ENCODE measurements at places on chromosomes 7 and 10. TPM values are rescaled to one million over a fixed set of nuclear protein-coding genes. Genes with fewer than 3 reads are reported as not detected.

Gene TNKS2
- total RNA-seq, result 45.8 TPM

Gene CDHR3
- total RNA-seq, result 0.34 TPM

Gene CBLL1
- total RNA-seq, result 49.9 TPM

Gene MYO3A
- total RNA-seq, result 1.4 TPM

Gene CDH23
- 0.37 TPM for total RNA-seq

Gene GSTO2
- total RNA-seq, result 0.89 TPM

GRCh38 chr10:114881417-114881816, 56.6 kb upstream of the TRUB1 start:
- no peak for DNase-seq

DNA sequence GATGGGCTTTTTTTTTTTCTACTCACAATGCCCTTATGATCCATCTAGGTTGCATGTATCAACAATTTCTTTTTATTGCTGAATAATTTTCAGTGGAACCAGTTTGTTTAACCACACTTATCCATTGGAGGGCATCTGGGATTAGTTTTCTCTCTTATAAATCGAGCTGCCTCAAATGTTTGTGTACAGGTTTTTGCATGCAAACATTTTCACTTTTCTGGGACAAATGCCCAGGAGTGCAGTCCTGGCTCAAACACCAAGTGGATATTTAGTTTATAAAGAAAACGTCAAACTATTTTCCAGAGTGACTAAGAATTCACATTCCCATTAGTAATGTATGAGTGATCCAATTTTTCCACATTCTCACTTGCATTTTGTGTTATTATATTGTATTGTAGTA, 313.4 kb downstream of the CXCL12 start:
- no peak for DNase-seq

- no peak for DNase-seq
Measured at GRCh38 chr7:12570168-12570533, 369 bp upstream of the SCIN start.

GRCh38 chr7:155333346-155334234, 35.9 kb downstream of the INSIG1 start:
- DNase-seq, result no peak

DNA sequence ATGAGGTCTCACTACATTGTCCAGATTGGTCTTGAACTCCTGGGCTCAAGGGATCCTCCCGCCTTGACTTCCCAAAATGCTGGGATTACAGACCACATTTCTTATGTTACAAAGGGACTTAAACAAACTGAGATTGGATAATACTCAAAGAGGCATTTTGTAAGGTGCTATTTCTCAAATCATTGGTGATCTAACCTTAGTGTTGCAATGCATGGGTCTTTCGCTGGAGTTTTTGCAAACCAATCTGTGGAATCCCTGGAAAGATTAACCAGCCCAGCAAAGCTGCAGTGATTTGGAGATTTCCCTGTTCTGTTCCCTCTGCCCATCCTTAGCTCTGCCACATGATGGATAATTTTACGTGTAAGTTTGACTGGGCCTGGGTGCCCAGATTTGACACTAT, 20.4 kb upstream of the ECHDC3 start:
- DNase-seq, result no peak

DNA sequence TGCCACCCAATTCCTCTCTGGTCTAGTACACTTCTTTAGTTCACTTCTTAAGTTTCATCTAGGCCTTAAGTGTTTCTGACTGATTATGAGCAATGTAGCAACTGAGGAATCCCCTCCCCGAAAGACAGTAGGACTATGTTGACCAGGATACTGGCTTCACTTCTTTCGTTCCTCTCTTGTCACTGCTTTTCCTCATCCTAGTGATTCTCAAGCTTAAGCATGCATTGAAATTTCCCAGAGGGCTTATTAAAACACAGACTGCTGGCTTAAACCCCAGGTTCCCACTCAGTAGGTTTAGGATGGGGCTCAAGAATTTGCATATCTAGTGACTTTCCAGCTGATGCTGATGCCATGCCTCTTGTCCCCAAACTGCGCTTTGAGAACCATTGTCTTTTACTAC, 164.6 kb upstream of the WNT16 start:
- DNase-seq, result no peak

- DNase-seq, result no peak
Measured at GRCh38 chr7:31407178-31407676, 66.7 kb upstream of the NEUROD6 start.

DNA sequence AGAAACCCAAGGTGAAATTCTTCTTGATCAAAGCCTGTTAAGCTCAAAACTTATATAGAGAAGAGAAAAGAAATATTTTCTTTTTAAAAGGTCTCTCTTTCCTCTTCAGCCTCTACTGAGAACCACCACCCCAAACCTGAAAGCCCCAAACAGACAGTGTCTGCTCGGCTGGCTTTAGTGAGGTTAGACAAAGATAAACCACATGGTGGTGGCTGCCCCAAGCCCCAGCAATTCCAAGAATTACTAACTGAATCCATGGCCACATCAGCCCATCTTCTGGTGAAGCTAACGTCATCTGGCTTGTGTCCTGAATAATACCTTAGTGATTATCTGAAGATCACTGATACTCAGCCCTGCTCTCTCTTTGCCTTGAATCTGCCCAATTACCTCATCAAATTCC, 275.0 kb downstream of the ELMO1 start:
- DNase-seq, result no peak

GRCh38 chr7:27143023-27143949, at the start of gene HOXA5:
Gene HOXA5 (minus strand): TSS chr7:27143681. CDS start chr7:27143607, 74 bp downstream.
- peak; percentile 37 for DNase-seq

GRCh38 chr7:80225361-80225760, 90.7 kb downstream of the GNAI1 start:
- DNase-seq, result no peak

- DNase-seq, result no peak
Measured at GRCh38 chr10:852386-852785, 79.1 kb downstream of the LARP4B start.

DNA sequence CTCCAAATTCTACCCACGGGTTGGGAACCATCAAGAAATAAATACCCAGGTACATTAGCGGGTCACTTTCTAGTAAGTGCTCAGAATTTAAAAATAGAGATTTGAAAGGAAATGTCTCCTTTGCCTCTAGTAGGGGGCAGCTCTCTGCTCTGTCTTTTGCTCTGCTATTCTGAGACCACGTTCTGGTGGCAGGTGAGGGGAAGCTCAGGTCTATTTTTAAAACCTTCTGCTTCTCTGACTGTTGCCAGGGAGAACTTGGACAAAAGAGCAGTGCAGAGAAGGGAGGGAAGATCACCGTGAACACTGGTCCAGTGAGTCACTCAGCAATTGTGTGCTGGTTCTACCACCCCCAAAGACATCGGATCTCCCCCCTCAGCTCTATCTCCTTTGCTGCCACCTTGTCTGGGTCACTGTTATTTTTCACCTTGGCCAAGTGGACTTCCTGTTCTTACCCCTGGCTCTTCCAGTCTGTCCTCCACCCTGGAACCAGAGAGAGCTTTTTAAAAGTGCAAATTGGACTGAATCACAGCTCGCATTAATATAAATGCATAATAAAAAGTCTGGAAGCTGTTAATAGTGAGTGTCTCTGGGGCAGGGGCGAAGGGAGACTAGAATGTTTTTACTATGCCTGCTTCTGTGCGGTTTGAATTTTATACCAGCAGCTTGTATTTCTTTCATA, 72.4 kb upstream of the LOXL4 start:
- DNase-seq, result peak; percentile 50

DNA sequence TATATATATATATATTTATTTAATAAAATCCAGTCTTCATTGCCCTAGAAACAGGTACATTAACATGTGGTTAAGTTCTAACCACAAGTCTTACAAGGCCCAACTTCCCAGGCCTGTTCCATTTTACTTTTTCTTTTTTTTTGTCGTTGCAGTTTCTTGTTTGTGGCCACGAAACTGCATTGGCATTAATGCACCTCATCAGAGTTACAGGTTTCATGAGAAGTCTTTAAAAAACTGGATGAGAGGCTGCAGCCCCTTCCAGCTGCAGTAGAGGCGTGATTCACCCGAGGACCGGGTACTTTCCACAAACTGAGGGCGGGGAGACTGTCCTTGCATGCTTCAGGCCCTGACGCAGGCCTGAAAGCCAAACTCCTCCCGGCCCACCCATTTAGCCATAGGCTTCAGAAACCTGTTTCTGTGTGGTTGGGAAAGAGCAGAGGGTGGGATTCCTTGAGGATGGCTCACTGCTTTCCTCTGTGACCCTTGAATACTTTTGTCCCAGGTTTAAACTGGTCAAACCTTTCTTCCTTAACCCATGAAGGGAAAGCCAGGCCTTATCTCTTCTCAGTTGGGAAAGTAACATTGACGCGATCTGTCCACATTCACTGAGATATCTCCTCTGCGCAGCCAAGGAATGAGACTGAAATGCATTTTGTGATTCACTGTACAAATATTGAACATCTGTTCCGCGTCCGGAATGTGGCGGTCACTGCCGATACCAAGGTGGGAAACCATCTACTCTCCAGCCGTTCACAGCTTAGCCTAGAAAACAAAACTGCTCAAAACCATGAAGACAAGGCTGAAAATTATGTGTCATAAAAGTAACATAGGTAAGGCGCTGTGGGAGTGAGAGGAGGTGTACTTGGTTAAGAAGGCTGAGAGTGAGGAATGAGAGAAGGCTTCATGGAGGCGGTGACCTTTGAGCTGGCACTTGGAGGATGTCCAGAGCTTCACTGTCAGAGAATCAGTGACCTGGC, 311.7 kb downstream of the GATA3 start:
- no peak for DNase-seq

DNA sequence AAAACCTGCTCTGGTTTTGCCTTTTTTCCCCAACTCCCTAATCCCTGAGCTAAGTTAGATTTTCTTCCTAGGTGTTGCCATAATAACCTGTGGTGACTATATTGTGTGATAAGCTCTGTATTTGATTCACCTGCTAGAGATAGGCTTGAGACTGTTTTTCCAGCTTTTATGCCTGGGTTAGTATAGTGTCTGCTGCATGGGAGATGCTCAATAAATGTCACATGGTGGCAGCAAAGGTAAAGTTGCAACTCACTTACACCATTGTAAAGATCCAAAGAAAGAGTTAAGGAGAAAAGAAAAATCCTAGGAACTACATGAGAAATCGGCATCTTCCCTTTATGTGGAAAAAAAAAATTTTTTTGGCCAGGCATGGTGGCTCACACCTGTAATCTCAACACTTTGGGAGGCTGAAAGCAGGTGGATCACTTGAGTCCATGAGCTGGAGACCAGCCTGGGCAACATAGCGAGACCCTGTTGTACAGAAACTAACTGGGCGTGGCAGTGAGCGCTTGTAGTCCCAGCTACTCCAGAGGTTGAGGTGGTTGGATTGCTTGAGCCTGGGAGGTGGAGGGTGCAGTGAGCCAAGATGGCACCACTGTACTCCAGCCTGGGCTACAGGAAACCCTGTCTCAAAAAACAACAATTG, 3.7 kb downstream of the CCNJ start:
- no peak for DNase-seq

DNA sequence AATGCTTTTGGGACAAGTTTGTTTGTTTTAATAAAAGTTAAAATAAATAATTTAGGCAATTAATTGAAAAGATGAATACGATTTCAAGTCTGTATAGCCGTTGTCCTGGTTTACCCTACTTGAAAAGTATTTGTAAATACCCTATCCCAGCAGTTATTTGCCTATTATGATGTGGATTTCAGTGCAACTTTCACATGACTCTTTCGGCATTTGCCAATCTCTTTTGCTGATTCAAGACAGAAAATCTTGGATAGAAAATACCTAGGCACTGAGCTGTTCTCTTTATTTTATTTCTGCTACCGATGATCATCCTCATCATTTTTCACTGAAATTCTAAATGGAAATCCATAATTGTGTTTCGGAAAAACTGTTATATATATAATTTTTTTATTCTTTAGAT, 125.9 kb upstream of the FZD8 start:
- DNase-seq, result no peak

- no peak for DNase-seq
Measured at GRCh38 chr7:1531263-1531978, 919 bp downstream of the MAFK start.

DNA sequence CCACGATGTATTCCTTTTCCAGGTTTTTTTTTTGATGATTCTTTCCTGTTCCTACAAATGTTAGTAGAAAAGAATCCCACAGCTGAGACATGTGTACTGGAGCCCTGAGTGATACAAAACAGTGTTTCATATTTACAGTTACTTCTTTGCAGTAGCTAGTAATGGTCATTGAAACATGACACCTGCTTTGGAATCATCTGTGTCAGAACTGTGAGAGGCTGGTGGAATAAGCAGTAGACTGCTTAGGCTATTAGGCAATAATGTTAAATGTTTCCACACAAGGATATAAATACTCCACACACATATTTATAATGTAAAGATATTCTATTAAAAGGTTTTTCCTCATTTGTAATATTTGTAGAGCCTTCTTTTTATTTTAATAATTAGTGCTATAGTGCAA, 394.0 kb downstream of the THSD7A start:
- DNase-seq, result no peak

- DNase-seq, result no peak
Measured at GRCh38 chr7:150465414-150465813, 15.0 kb downstream of the GIMAP8 start.

DNA sequence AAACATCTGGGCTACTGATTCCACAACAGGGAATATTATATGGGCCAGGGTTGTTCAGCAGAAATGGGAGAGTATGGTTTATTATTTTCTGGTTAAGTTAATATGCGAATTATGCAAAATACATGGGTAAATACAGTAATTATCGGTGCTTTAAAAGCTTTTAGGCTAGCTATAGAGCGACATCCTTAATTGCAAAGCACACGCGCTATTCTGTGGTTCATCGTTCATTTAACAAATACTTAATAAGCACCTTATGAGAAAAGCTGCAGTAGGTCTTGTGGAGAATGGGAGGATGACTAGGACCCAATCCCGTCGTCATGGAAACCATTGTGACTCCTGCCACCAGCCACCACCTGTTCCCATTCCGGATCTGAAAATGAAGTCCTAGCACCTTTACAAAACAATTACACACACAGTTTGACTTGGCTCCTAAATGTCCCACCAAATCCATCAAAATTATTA, 623 bp upstream of the CEP41 start:
- no peak for DNase-seq

DNA sequence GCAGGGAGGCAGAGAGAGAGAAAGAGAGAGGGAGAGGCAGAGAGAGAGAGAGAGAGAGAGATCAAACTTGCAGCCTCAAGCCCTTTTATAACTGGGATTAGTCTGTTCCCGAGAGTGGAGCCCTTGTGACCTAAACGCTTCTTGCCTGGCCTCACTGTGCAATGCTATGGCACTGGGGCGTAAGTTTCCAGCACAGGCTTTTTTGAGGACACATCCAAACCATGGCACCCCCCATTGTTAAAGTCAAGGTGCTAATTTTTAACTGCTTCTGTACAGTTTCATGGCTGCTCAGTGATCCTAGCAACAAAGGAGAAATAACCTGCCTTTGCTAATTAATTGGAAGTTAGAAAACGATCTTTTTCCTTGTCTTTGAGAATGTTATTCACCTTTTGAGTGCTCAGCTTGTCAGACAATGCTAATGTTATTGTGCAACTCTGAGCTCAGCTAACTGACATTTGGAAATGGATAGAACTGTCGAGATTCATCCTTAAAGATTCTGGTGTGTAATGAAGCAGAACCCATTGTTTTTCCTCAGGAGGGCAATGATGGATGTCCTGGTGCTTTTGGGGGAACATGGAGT, 268.4 kb downstream of the GLRX3 start:
- no peak for DNase-seq
